Right ventricle myocardium inferior (tissue), 1 donor: ENCODE measurements at places on chromosomes 6 and 20. TPM values are rescaled to one million over a fixed set of nuclear protein-coding genes. Genes with fewer than 3 reads are reported as not detected.
A peak's percentile ranks its signal among the peaks of the same experiment; 100 is the strongest.

GRCh38 chr6:33313105-33313708 lies 671 bp downstream of the TAPBP start:
- peak; percentile 87 for DNase-seq

DNA sequence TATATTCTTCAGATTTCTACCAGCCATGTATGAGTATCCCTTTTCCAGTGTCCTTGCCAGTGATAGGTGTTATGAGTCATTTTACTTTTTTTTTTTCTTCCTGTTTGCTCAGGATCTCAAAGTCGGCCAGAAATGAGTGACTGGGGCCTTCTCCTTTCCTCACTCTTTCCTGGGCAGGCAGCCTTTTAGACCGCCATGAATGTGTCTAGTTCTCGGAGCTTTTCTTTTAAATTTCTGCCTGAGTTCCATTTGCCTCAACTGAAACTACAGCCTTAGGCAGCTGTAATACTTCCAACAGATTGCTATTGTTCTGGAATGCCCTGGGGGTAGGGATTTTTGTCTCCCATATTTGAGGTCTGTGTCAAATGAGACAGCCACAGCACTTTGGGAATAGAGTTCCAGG lies 83.7 kb downstream of the STXBP5 start:
- DNase-seq: no peak

GRCh38 chr6:34810017-34810882 lies 18.4 kb downstream of the BLTP3A start:
- DNase-seq: no peak

DNPH1 gene
- 29.9 TPM for total RNA-seq
